ENCODE measurements at places on chromosomes 4 and X.

DNA sequence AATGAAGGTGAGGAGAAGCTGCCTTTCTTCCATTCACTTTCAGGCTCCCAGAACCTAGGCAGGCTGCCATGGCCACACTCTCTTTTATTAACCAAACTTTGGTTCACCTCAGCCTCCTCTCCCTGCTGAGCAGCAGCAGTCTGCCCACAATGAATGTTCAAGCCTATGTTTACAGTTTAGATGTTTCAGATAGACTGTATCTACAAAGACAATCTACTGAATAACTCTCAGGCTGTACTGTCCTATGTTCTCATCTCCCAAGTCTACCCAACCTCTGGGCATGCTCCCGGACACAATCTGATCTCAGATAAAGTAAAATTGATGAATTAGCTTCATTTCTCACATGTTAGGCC, 59.2 kb upstream of the TMEM164 start:
- DNase-seq: no peak

DNA sequence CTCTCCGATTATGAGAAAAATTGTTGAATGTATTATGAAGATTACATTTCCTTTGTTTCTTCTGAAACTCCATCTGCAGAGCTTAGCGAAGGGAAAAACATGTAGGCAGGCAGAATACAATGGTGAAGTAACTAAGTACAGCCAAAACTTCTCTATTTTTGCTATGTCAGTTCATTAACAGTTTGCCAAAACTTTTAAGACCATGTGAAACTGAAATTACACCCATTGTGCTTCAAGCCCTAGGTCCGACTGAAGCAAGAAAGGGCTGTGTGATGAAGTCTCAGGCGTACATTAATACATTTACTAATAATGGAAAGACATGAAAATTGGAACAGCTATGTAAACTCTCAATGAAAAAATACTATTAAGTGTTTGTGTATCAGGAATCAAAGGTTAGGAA, 398.0 kb downstream of the MAPK10 start:
- DNase-seq: no peak

DNA sequence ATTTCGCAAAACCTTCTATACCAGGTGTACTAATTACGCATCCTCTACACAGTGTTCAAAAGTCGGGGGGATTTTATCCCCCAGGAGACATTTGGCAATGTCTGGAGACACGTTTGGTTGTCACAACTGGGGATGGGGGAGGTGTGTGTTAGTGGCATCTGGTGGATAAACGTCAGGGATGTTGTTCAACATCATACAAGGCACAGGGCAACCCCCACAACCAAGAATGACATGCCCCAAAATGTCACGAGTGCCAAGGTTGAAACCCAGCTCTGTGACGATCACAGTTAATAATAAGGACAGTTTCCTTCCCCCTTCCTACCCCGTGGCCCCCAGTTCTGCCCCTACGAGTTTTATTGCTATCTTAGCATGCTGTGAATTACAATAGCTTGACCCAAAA, 15.9 kb upstream of the SEL1L3 start:
- DNase-seq: no peak

GRCh38 chr4:87901422-87901992, 68.7 kb downstream of the MEPE start:
- DNase-seq: no peak

GRCh38 chr4:158450741-158451140, 70.9 kb upstream of the RXFP1 start:
- no peak for DNase-seq

- no peak for DNase-seq
Measured at GRCh38 chrX:107675823-107676555, 47.7 kb downstream of the PRPS1 start.

DNA sequence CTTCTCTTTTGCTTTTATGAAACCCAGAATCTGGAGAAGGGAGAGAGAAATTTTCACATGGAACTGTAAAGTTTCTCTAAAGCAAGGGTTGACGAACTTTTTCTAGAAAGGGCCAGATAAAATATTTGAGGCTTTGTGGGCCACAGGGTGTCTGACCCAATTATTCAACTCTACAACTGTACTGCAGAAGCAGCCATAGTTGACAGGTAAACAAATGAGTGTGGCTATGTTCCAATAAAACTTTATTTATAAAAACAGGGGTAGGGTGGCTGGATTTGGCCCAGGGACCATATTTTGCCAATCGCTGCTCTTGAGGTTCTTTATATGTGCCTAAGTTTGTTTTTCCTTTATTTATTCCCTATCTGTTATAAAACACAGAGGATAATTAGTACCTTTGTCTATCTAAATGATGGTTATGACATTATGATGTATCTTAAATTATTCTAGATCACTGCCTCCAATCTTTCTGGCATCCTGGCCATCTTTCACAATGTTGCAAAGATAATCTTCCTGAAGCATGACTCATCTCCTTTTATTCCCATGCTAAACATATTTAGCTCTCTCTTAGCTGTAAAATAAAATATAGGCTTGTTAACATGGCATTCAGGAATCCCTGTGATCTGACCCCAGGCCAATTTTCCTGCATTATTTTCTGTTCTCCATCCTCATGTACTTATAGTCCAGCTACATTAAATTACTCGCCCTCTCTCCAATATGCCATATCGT, 106.8 kb upstream of the CBLL2 start:
- DNase-seq: no peak

- DNase-seq: no peak
Measured at GRCh38 chr4:105122350-105122749, 24.3 kb upstream of the TET2 start.

DNA sequence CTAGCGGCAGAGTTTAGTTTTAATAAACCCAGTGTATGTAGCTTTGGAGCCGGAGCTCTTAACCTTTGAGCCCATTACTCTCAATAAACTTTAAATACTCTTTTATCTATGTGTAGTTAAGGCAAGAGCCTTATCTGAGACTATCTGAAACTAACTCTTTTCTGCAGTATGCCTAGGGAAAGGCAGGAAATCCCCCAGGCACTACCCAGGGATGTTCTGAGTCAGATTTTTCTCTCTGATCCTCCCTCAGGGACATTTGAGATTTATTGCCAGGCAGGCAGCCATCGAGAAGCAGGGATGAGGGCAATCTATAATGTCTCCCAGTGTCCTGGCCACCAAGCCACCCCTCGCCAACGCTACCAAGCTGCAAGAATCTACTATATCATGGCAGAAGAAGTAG, 39.1 kb downstream of the HEPH start:
- DNase-seq: no peak

GRCh38 chr4:57430726-57431125, 320.5 kb upstream of the IGFBP7 start:
- no peak for DNase-seq

DNA sequence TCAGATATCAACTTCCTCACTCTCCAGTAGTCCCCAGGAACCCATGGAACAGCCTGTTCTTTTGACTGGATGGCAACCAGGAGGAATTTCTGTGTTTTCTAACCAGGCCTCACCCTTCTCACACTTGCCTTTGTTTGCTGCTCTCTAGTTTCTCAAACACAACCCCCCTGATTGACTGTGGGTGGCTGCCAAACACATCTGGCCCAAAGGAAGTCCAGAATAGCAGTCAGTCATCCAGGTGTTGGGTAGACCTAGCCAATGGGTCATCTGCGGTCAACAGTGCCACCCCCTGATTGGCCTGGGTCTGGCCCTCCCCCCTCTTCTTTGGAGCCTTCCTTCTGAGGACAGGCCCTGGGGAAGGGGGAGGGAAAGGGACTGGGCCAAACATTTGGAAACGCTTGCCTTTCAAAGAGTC, 53.7 kb downstream of the MSX1 start:
- DNase-seq: no peak

DNA sequence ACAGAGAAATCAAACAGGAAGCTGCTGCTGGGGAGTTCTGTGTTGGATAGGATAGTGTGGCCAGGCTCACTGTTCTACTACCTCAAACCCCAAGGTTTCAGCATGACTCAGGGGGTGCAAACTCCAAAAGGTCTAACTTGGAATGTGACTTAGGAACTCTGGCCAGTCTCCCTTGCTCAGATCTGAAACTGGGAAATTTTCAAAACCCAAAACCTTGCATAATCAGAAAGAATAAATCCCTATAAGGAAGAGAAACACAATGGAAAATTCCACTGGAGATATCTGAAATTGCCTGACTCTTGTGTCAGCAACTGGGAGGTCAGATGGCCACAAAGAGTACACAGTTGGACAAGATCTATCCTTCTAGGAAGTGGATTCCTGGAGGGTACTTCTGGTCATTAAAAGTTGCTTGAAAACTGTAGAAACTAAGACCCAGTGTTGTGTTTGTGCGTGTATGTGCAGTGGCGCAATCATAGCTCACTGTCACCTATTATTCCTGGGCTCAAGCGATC, 58.0 kb downstream of the PPEF2 start:
- no peak for DNase-seq

- peak; percentile 20 for DNase-seq
Measured at GRCh38 chrX:49172280-49172780, 632 bp downstream of the PLP2 start.

DNA sequence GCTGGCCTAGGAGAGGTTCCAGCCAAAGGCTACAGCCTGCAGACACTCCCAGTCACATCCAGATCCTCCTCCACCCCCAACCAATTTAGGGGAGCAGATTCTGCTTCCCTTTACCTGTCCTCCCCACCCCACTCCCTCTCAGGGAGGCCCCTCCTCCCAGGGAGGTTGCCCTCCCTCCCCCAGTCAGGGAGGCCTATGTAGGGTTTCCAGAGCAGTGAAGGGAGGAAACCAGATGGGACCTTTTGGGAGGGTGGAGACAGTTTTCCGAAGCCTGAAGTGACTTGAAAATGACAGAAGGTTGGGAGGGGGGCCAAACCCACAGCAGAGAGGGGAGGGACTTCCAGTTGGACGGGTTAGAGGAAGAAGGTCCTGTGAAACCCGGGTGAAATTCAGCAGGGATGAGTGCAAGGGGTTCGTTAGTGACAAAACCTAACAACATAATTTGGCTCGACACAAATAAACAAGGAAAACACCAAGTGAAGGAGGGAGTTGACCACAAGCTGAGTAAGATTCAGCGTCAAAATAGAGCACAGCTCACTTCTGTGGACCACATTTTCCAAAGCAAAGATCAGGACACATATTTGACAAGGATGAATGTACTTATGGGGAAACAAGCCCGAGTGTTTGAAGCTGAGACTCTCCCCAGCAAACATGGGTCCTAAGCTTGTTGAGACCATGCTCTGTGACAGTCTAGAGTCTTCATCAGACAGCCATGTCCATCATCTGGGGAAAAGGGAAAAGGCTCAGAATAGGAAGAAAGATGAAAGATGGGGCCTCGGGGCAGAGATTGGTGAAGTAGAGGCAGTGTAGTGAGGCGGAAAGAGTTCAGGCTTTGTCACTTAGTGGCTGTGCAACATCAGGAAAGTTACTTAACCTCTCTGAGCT, 46.4 kb downstream of the PRPS1 start:
- no peak for DNase-seq

- DNase-seq: no peak
Measured at GRCh38 chrX:17104433-17104832, 158.0 kb downstream of the REPS2 start.

- no peak for DNase-seq
Measured at GRCh38 chrX:47030339-47030738, 47.9 kb upstream of the RGN start.

DNA sequence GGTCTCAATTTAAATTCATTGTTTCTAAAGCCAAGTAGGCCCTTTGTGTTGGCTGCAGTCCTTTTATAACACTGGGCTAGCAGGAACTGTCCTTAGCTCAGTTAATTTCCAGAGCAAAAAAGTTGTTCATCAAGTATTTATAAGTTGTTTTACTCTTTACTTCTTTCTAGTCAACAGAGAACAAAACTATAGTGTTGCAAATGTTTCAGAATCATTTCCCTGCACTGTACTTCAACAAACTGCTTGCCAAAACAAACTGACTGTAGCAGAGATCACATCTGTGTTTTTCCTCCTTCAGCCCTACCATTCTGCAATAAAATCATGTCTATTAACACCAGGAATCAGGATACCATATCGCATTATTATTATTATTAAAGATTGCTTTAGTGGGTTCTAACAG, 168.5 kb upstream of the SH3RF1 start:
- no peak for DNase-seq
